ENCODE measurements at places on chromosomes 5 and 9.

- DNase-seq = no peak
Measured at GRCh38 chr5:142221091-142221860, 103.5 kb downstream of the SPRY4 start.

GRCh38 chr5:159342840-159343239 lies 12.6 kb upstream of the IL12B start:
- DNase-seq = no peak

GRCh38 chr9:34715639-34716215 lies 5.8 kb upstream of the CCL21 start:
- no peak for DNase-seq

DNA sequence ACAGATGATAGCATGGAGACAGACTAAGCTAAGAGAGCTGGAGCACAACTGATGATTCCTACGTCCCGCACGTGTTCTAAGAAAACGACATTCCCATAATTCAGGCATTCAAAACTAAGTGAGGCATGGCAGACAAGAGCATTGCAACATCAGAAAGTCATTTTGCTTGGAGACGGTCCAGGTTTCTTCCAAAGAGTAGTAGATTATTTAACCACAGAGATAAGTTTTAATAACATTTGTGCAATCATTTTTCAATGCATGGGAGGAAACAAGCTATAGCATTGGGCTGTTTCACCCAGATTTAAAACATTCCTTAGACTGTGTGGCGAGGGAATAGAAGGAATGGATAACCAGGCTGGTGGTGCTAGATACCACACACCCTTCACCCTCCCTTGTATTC lies 117.2 kb downstream of the APBA1 start:
- no peak for DNase-seq

GRCh38 chr9:129206905-129207304 lies 28.8 kb upstream of the IER5L start:
- no peak for DNase-seq

Measured in activated CD8-positive, alpha-beta memory T cell treated with anti-CD3 and anti-CD28 coated beads for 4 hours (primary cell).